ENCODE measurements at places on chromosomes 4 and X.

GRCh38 chr4:161252520-161253141, 911.2 kb downstream of the FSTL5 start:
- DNase-seq = no peak

DNA sequence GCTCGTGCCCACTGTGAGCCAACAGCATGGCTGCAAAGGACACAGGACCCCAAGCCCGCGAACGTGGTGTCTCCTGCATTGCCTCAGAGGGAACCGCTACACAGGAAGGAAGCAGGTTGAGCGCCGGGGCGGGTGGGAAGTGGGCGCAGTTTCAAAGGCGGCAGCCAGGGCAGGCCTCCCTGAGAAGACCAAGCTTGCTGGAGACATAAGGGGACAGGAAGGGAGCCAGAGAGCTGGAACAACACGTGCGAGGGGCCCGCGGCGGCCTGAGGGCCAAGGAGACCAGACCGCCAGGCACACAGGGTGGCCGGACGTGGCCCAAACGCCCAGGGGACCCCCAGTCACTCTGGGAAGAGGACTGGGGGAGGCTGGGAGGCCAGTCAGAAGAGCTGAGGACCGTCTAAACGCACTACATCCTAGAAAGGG, 32.0 kb downstream of the CTBP1 start:
- DNase-seq = no peak

- DNase-seq = no peak
Observed at GRCh38 chrX:130170752-130171445, 863 bp upstream of the RAB33A start.

DNA sequence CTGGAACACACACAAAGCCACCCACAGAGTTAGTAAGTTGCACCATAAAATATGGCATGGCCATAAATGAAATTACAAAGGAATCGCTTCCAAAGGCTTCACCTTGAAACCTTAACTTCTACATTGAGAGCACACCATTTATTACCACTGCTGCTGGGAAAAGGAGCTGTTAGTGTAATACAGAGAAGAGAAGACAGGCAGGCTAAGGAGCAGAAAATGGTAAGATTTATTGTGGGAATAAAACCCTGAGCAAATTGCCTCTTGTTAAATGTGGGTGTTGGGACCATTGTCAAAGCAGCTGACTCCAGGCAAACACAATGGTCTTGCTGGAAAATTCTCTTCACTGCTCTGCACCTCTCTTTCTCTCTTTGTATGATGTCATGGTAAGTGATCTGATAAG, 79.2 kb upstream of the NHS start:
- no peak for DNase-seq

GRCh38 chr4:89939546-89939945, 44.9 kb downstream of the MMRN1 start:
- no peak for DNase-seq

- DNase-seq = no peak
Observed at GRCh38 chr4:21952549-21952948, 4.0 kb upstream of the KCNIP4 start.

DNA sequence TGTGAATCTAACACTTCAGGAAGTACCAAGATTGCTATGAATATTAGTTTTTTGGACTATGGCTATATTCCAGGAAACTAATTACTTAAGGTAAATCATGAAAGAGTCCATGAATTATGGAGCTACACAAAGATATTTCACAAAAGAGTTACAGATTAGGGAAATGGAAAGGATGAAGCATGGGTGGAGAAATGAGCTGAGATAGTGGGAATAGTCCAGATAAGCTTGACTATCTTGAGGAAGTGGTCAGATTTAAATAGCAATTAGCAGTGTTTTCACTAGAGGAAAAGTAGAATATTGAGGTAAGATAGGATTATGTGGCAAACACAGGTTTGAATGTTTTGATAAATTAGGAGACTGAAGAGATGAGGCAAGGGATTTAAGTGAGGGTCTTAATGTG, 42.1 kb upstream of the C1GALT1C1 start:
- no peak for DNase-seq

DNA sequence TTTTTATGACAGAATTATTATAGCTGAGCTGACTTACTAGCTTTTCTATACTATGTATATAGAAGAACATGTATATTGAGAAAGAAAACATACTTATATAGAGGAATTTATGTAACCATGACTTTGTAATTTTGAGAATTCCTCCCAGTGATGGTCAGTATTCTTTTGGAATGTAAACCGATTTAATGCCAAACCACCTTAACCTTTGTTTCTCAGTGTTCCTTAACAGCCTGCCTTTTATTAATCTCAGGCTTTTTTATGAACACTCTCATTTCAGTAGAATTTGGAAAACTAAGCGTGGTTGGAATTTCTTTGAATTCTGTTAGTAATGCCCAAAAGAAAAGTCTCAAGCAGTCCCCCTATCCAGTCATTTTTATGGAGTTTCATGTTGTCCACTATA, 47.0 kb downstream of the MOSPD2 start:
- DNase-seq = no peak

- no peak for DNase-seq
Observed at GRCh38 chrX:151088221-151088620, 88.2 kb upstream of the GPR50 start.

GRCh38 chr4:165360041-165360695, 18.6 kb upstream of the CPE start:
- no peak for DNase-seq

DNA sequence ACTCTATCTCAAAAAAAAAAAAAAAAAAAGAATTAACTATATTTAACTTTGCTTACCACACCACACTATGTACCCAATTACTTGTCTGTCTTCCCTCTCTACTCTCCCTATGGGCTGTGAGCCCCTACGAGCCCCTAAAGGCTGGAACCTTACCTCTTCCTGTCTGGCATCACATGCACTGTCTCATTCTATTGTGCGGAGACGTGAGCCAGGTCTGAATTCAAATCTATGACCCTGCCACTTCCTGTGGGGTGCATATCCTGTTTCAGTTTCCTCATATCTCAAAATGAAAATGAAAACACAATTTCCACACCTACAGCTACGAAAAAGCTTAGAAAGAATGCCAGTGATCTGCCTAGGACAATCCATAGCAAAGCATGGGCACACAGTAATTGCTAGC, 42.9 kb upstream of the HS3ST1 start:
- no peak for DNase-seq

DNA sequence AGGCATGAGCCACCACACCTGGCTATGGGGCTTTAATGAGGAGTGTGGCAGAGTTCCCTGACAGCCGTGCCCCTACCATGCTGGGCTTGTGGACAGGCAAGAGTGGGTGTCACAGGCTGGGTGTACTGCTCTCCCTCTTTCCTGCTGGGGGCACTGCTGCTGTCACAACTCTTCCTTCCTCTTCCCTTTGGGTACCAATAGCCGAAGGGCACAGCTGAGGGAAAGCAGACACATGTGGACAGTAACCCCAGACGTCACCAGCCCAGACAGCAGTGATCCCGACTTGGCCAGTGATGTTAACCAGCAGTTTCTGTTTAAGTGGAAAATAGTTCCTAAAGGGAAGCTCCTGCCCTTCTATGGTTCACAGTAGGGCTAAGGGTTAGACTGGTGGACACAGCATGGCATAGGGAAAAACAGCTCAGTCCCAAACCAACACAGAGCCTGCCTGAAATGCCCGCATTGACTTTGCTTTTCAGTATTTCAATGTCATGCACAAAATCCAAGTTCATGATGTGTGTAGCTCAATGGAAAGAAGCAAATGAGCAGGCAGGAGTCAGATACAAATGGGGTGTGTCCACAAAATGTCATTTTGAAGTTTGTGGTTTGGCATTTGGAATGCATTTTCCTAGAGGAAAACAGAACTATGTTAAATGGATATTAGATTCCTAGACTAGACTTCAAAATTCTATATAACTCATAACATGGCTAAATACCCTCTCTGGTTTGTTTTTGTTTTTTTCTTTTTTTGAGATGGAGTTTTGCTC, 24.9 kb upstream of the DDX3X start:
- no peak for DNase-seq

- DNase-seq = no peak
Observed at GRCh38 chr4:119209077-119209476, 3.4 kb upstream of the USP53 start.

DNA sequence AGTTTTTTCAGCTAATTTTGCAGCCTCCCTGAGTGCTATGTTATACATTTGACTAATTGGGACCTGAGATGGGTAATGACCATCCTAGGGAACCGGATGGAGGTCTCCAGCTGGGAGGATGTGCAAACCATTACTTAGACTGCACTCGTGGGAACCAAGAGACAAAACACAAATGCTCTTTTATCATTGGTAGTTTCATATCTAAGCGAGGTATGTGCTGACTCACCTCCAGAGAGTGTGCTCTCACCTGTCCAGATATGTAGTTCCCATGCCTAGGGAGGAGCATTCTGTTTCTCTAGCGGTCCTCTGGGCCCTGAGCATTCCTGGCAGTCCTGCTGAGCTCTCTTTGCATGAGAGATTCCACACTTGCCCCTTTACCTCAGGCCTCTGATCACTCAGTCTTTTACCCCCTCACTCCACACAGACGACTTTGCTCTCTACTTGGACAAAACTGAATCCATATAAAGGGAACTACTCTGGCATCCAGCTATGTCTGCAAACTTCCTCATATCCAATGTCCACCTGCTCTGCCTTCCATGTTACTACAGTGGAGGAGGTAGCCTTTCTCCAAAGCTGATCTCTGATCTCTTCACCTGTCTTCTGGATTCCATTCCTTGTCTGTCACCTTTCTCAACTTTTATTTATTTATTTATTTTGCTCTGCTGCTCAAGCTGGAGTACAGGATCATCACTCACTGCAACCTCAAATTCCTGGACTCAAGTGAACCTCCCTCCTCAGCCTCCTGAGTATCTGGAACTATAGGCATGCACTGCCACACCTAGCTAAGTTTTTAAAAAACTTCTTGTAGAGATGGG, 88.4 kb downstream of the LRP2BP start:
- no peak for DNase-seq

- peak; percentile 1 for DNase-seq
Observed at GRCh38 chrX:48573690-48574269, 504 bp upstream of the RBM3 start.

- no peak for DNase-seq
Observed at GRCh38 chr4:677431-678293, 3.3 kb downstream of the MYL5 start.
